ENCODE measurements at places on chromosomes 5 and 9.
A peak's percentile ranks its signal among the peaks of the same experiment; 100 is the strongest.

DNA sequence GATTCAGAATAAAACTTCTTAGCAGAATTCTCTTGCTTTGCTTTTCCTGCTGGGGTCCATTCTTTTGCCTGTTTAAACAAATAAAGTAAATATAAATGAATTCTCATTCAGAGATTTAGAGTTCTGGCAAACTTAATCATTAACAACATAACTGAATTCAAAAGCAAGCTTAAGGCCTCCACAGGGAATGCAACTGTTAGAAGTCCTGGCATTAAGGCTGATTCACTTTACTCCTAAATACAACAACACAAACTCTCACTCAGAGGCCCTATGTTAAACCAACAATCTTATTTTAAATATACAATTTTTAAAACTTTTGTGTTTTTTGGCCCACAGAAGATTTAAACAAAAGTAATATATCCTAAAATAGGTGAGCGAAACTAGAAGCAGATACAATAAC, 178.3 kb downstream of the AP3B1 start:
- no peak for DNase-seq

DNA sequence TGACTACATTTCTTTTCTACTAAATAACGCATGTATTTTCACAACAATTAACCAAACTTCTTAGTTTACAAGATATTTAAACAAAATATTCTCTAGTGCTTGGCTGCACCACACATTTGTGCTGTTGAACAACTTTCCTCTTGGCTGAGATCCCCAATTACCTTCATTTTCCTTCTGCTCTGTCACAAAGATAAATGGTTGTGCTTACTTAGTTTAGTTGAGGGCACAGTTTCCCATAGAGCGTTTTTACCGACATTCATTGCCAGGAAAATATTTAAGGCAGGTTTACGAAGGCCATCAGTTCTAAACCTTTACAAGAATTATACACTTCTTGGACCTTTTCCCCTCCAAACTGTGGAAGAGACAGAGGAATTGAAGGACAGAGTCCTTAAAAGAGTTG, 60.7 kb downstream of the PRUNE2 start:
- DNase-seq, result no peak

- no peak for DNase-seq
Observed at GRCh38 chr9:90658181-90658580, 15.6 kb upstream of the DIRAS2 start.

DNA sequence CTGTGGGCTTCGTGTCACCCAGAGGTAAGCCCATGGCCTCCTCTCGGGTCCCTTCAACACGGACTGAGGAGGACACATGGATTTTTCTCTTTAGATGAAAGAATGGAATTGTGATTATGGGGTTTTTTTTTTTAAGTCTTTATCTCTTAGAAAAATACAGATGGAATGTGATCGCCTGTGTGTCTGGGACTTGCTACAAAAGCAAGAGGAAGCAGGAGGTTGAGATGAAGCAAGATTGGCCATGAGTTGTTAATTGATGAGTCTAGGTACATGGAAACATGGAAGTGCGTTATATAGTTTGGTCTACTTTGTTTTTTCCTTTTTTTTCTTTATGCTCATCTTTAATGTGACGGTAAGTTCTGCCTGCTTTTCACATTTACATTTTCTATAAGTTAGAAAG, 14.6 kb downstream of the USP20 start:
- no peak for DNase-seq

DNA sequence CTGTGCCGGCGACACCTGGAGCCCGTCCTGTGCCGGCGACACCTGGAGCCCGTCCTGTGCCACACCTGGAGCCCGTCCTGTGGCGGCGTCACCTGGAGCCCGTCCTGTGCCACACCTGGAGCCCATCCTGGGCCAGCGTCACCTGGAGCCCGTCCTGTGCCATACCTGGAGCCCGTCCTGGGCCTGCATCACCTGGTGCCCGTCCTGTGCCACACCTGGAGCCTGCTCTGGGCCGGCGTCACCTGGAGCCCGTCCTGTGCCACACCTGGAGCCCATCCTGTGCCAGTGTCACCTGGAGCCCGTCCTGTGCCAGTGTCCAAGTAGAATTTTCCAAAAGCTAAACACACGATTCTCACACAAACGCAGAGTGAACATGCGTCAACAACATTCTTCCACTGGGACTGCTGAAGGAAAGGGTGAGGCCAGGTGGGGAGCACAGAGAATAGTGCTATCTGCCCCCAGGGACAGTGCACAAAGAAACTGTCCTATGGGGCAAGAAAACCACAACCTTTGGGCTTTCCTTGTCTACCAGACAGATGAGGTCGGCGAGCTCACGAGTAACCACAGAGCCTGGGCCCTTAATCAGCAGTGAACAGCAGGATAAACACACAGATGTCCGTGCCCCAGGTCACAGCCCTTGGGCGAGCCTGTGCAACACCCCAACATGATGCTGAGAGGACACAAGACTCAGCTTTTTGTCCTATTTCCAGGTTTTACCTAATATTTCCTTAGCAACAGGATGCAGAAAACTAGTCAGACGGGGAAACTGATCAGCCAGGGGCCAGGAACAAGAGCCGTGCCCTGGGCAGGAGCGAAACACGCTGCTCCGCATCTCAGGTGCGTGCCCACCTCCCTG, 7.9 kb downstream of the QSOX2 start:
- DNase-seq, result no peak

DNA sequence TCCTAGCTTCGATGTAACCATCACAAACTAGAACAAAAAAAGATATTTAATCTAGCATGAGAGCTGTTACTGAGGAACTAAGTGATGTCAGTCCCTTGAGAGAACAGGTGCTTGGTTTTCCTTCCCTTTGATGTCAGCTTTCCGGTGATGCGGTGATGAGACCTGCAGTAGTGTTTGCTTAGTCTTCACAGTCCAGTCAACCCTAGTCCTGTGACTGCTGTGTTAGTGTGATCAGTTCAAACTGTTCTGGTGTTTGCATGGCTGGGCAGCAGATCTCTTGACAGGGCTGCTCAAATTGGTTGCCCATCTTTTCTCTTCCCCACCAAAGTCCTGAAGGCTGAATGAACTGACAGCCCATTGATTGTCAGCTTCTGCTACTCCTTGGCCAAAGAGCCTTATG, 608.6 kb upstream of the DAB2 start:
- no peak for DNase-seq

DNA sequence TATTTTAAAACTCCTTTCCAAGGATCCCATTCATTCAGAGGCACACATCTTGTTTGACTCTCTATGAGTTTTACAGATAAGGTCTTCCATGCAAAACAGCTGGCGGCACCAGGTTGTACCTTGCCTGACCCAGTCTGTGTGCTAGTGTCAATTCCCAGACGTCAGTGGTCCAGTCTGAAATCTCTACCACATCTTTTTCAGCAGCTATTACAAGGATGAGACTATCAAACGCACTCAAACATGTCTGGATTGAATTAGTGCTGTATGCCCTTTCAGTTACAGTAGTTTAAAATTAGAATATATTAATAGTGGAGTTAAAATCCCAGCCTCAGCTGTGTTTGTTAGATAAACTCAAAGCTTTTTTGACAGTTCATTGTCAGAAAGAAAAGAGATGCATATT, 11.7 kb downstream of the CDC14B start:
- DNase-seq, result no peak

DNA sequence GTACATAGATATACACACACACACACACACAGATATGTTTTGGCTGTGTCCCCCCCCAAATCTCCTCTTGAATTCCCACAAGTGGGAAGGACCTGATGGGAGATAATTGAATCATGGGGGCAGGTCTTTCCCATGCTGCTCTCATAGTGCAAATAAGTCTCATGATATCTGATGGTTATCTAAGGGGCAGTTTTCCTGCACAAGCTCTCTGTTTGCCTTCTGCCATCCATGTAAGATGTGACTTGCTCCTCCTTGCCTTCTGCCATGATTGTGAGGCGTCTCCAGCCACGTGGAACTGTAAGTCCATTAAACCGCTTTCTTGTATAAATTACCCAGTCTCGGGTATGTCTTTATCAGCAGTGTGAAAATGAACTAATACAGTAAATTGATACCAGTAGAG, 15.9 kb upstream of the ALDOB start:
- no peak for DNase-seq

DNA sequence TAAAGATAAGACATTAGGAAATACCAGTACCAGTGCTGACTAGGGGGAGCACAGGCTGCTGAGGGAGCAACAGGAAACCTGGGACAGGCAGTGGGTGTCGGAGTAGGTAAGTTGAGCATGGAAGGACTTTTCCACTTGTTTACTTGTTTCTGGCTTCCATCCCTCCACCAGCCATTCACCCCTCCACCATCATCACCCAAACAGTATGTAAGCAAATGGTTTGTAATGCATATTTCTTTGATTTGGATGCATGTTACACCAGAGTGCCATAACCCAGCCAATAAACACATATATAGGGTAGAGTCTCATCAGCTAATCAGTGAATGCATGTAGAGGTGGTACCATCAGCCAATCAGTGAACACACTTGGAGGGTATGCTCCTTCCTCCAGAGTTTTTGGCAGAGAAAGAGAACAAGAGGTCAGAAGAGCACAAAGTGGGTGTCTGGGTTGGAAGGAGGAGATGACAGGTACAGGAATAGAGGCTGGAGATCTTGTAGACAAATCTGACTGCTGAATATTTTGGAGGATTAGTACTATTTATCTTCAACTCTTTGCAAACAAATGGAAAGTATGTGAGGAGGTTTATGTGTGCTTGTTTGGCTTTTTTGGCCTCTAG, 37.7 kb upstream of the PDE8B start:
- DNase-seq, result no peak

DNA sequence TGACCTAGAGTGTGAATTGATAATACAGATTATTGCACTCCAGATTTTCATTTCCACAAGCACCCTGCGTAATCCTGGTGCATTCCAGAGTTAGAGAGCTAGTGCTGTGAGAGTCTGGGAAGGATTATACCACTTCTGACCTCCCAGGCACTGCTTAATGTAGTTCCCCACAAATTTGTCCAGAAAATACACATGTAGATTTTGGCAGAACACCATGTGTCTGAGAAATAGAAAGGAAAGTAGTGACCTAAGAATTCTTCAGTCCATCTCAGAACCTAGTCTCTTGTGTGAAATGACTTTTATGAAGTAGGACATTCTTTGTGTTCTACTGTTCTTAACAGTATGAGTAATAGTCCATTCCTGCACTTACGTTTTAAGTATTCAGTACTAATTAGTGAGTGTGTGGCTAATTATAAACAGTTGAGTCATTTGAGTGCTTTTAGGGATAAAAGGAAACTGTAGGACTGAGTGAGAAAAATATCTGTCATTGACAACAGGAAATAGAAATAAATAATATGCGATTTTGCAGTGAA, 27.8 kb upstream of the PTPDC1 start:
- DNase-seq, result no peak

GRCh38 chr5:145340099-145340498, 495.0 kb downstream of the PRELID2 start:
- no peak for DNase-seq

DNA sequence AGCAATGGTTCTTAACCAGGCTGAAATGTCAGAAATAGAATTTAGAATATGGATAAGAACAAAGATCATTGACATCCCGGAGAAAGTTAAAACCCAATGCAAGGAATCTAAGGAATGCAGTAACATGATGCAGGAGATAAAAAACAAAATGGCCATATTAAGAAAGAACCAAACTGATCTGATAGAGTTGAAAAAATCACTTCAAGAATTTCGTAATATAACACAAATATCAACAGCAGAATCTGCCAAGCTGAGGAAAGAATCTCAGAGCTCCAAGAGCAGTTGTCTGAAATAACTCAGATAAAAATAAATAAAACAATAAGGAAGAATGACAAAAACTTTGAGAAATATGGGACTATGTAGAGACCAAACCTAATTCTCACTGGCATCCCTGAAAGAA, 37.8 kb upstream of the TAS2R1 start:
- no peak for DNase-seq

- no peak for DNase-seq
Observed at GRCh38 chr9:127563579-127563978, 48.5 kb upstream of the STXBP1 start.

- peak; percentile 17 for DNase-seq
Observed at GRCh38 chr5:10695055-10695649, 65.9 kb downstream of the DAP start.

- no peak for DNase-seq
Observed at GRCh38 chr5:178237431-178238312, 5.1 kb upstream of the PHYKPL start.

DNA sequence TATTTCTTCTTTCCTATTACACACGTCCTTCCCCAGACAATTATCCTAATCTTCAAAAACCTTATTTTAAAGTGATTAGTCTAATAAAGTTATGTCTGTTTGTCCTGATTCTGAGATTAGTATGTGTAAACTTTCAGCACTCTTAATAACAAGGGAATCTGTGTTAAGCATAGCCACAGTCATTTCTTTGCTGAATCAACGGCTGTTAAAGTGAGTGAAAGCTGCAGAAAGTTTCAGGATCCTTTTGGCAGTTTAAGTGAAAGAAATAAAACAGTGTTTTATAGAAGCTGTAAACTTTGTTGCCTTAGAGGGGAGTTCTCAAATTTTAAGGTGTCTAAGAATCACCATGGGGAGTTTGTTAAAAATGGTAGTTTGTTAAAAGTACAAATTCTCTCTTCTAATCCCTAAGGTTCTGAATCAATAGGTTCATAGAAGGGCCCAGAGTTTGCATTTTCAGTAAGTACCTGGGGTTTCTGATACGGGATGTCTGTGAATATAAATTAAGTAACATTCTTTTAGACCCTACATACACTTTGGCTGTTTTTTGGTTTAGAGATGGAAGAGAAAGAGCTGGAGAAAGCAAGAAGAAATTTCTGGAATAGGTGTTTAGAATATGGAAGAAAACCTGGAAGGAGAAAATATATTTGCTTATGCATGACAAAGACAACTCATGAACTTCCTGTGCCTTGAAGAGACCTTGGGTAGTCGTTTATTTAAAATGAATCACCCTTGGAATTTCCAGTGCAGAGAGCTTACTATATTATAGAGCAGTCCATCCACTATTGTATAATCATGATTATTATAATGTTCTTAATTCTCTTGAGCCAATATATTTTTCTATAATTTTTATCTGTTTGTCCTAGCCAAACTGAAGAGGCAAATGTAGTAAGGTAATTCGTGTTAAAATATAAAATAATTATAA, 45.7 kb downstream of the SCAMP1 start:
- DNase-seq, result no peak

DNA sequence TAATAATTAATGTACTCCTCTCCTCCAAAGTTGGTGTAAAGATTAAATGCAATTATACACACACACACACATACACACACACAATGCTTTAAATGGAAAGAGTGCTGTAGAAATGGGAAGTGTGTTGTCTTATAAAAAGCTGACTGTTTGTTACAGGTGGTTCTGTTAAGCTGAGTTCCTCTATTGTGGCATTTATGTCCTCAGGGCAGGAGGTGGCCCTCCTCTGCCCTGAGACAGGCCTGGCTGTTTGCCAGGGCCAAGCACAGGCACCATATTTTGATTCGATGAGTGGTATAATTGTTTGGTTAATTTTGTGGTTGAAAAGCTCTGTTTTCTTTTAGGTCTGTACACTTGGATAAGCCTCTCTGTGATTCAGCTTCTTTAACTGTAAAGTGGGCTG, 573.9 kb downstream of the KIF4B start:
- DNase-seq, result no peak

GRCh38 chr5:173318881-173319620, 9.2 kb downstream of the STC2 start:
- DNase-seq, result no peak

GRCh38 chr9:78320875-78321496, 24.1 kb downstream of the PSAT1 start:
- DNase-seq, result no peak

Data from bone marrow (tissue), 2 donors.